ENCODE measurements at places on chromosomes 16 and 17.
A peak's percentile ranks its signal among the peaks of the same experiment; 100 is the strongest.

DNA sequence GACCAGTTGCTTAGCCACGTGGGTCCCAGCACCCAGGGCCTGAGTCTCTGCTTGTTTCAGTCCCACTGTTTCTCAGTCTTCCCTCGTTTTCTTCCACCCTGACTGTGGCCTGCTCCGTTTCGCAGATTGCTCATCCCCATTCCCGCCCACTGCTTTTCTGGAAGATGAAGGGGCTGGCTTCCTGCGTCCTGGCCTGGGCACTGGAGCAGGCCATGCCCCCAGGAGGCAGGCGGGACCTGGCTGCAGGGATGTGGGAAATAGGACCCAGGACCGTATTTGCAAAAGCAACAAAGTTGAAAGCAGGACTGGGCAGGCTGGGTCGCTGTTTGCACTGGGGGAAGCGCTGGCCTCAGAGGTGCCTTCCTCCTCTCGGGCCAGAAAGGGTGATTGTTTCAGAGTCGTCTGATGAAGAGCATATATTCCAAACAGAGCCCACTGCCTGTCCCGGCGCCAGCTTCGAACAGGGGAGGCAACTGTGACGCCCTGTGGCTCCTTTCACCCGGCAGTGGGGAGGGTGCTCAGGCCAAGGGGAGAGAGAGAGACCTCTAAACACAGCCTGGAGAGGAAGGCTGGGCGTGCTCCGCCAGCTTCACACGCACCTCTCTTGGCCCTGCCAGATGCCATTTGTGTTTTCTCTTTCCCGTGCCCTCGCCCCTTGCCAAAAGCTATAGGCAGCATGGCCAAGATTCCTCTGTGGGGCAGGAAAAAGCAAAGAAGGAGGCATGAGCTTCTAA lies 108.6 kb downstream of the CMIP start:
- no peak for DNase-seq

DNA sequence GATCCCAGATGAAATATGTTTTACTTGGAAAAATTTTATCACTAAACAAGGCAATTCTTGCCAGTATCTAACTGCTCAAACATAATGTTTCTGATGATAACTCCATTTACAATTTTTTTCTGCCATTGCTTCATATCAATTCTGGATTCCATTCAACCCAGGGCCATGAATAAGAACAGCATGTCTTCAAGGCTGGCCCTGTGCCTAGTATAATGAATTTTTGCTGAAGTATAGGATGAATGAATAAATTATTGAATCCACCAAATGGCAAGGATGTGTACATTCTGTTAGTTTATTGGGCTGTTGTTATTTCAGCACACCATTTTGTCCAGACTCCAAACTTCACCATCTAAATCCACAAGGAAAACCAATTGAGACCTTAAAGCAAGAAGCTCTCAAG lies 414.7 kb downstream of the HS3ST3B1 start:
- no peak for DNase-seq

GRCh38 chr17:31283841-31284240 lies 13.2 kb downstream of the OMG start:
- no peak for DNase-seq

GRCh38 chr17:75033346-75034235 lies 13.2 kb downstream of the ATP5PD start:
- peak; percentile 87 for DNase-seq

GRCh38 chr17:35010093-35010492 lies 29.8 kb downstream of the LIG3 start:
- no peak for DNase-seq

DNA sequence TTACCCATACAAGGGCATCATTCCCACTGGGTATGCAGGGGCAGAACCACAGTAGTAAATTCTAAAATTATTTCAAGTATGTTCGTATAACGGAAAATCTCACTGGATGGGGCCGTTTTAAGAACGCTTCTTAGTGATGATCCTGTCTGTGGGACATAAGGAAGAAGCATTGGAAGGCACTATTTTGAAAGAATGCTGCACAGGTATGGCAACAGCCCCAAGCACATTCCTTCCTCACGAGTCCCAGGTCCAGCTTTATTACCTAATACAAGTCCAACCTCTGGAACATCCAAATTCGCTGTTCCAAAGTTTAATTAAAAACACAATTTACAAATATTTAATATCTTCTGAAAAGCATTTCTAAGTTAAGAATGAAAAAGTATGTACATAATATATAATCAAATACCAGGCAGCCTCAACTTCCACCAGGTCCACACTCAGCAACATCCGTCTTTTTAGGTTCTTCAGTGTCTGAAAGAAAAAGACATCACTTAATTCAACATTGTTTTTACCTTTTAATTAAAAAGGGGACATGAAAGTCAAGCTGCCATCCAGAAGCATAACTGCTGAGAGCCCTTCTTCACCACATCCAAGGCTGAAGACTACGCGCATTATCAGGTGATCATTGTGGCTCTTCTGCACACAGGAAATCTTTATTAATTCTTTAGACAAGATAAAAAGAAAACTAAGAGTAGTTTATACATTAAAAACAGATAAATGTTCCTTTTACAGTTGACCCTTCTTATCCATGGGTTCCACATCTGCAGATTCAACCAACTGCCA lies 49.8 kb downstream of the BRD7 start:
- DNase-seq = no peak

- DNase-seq = no peak
Measured at GRCh38 chr17:17951524-17951923, 20.7 kb downstream of the TOM1L2 start.

Data from NCI-H1436 treated with DMSO at 0.1 percent for 48 hours (cell line).